Dermis blood vessel endothelial cell (primary cell): ENCODE measurements at places on chromosomes 7 and 10. TPM values are rescaled to one million over a fixed set of nuclear protein-coding genes. Genes with fewer than 3 reads are reported as not detected.

Gene PLAC9
- total RNA-seq, result 0.60 and 0.68 TPM in 2 replicates

Gene GPR15LG
- total RNA-seq, result 0.47 TPM in 1 of 2 replicates, not detected in the other

Gene ADAM12
- total RNA-seq, result 0.28 and 0.68 TPM in 2 replicates

Gene ELN
- total RNA-seq, result 4.4 and 5.4 TPM in 2 replicates

Gene SAMD9
- 20.4 and 24.4 TPM in 2 replicates for total RNA-seq

Gene NPC1L1
- not detected in 2 replicates for total RNA-seq

Gene RNF32
- total RNA-seq, result 0.23 and 1.4 TPM in 2 replicates

Gene ELAPOR2
- total RNA-seq, result 108 and 168 TPM in 2 replicates

Gene OR2A1
- total RNA-seq, result not detected in 2 replicates

Gene ELMO1
- total RNA-seq, result 68.5 and 109 TPM in 2 replicates

Gene RASA4B
- 10.1 and 13.1 TPM in 2 replicates for total RNA-seq

Gene DIP2C
- 6.5 and 8.1 TPM in 2 replicates for total RNA-seq

Gene ZP3
- 1.0 and 2.8 TPM in 2 replicates for total RNA-seq

Gene OR2A5
- not detected in 2 replicates for total RNA-seq

Gene PLA2G12B
- total RNA-seq, result 0.09 and 0.17 TPM in 2 replicates

Gene PFKP
- 228 and 372 TPM in 2 replicates for total RNA-seq

Gene NEBL
- total RNA-seq, result 2.6 and 2.9 TPM in 2 replicates

Gene RAB11FIP2
- 11.1 TPM in 2 replicates for total RNA-seq

Gene VPS50
- 40.8 and 41.3 TPM in 2 replicates for total RNA-seq

Gene SORBS1
- total RNA-seq, result 0.68 and 3.6 TPM in 2 replicates

Gene ARHGEF35
- under 0.01 and 0.23 TPM in 2 replicates for total RNA-seq

Gene EVX1
- total RNA-seq, result not detected in 2 replicates

Gene PSD
- total RNA-seq, result 0.23 and 0.34 TPM in 2 replicates

Gene SORCS3
- total RNA-seq, result under 0.01 TPM in 1 of 2 replicates, not detected in the other

Gene NODAL
- not detected in 2 replicates for total RNA-seq

Gene TCERG1L
- not detected in 2 replicates for total RNA-seq

Gene TMEM196
- total RNA-seq, result not detected in 2 replicates

Gene SYT15B
- total RNA-seq, result 0.51 and 1.2 TPM in 2 replicates

Gene STEAP4
- not detected in 2 replicates for total RNA-seq

Gene GIMAP1
- total RNA-seq, result 28.2 and 31.1 TPM in 2 replicates

Gene SFXN4
- total RNA-seq, result 9.4 and 14.6 TPM in 2 replicates

Gene MEOX2
- total RNA-seq, result 46.5 and 53.9 TPM in 2 replicates

Gene ZNF365
- under 0.01 TPM in 1 of 2 replicates, not detected in the other for total RNA-seq

Gene GAD2
- not detected in 2 replicates for total RNA-seq

Gene CELF2
- 10.2 and 18.5 TPM in 2 replicates for total RNA-seq

Gene EDRF1
- 18.8 and 19.1 TPM in 2 replicates for total RNA-seq

Gene ASIC3
- 0.42 TPM in 1 of 2 replicates, not detected in the other for total RNA-seq
